Stimulated activated naive CD8-positive, alpha-beta T cell treated with anti-CD3 and anti-CD28 coated beads, Interleukin-15, Interleukin-2, amounts not matched to agents 100 U/mL and 50 U/mL, for 24 hours (primary cell): ENCODE measurements at places on chromosomes 3 and 15.
A peak's percentile ranks its signal among the peaks of the same experiment; 100 is the strongest.

DNA sequence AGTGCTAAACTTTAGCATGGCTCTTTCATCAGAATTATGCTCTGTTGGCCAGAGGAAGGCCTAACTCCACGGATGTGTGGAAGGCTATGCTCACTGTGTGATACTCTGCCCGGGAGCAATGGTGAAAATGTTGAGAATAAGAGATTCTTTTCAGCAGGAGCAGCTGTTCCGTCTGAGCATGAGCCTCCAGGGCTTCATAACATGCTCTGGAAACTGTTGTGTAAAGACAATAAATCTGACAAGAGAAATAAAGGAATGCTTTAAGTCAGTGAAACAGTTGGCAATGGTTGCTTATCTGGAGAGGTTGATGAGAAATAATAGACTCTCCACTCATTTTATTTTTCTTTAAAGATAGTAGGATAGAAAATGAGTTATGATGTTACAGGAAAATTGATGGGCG lies 269.8 kb downstream of the DIPK2A start:
- no peak for DNase-seq

- DNase-seq = no peak
Measured at GRCh38 chr15:31477851-31478701, 151.4 kb downstream of the KLF13 start.

DNA sequence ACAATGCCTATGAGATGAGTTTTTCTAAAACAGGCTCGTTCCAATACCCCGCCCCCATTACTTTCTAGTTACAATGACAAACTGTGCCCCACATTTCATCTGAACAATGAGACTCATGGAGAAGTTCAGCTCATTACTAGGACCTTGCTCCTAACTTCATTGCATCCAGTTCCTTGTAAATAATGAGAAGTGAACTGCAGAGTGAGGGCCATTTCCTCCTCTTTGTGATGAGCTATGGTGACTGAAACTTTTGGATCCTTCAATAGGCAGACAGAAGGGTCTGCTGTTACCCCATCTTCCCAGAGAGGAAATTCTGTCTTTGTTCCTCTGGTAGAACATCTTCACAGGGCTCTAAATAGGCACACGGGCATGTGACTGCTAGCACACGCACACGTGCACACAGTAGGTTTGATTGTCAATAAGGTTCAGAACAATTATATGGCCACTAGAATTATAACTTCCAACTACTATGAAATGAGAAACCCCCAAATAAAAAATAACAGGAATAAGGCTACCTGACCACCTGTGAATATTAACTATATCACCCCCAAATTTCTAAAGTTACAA lies 51.8 kb downstream of the SERP1 start:
- DNase-seq = no peak

DNA sequence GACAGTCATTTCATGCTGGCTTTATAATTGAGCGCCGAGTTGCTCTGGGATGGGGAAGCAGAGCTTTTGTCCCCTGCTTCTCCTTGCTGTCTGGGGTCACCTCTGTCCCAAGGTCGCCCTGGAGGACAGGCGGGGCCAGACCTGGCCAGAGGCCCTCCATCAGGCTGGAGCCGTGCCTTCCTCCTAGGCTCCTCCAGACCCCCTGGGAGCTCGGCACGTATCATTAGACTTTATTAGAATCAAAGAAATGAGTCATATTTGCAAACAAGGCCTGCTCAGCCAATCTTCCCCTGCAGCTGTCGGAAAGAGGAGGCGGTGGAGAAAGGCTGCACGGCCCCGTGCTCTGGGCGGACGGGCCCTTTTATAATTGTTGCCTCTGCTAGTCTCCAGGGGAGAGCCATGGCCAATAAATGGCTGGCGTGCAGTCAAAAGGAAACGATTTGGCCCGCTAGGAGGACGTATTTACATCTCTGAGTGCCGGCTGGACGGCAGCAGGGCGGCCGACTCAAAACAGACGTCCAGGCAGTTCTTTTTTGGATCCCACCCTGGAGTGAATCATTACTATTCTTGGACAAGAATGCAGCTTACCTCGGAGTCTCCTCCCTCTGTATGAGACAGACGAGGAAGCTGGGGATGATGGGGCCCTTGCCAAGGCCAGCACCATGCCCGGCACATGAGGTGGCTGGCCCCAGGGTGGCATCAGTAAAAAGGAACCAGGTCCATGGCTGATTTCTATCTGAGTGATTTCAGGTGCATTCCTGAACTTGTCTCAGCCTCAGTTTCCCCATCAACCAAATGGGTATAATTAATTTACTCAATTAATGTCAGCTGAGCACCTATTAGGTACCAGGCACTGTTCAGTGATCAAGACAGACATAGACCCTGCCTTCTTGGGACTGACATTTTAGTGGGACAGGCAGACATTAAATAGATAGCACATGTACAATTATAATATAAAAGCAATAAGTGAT lies 50.6 kb downstream of the SLC6A6 start:
- DNase-seq = no peak

- DNase-seq = no peak
Measured at GRCh38 chr15:62566248-62566647, 401.2 kb upstream of the C2CD4B start.

DNA sequence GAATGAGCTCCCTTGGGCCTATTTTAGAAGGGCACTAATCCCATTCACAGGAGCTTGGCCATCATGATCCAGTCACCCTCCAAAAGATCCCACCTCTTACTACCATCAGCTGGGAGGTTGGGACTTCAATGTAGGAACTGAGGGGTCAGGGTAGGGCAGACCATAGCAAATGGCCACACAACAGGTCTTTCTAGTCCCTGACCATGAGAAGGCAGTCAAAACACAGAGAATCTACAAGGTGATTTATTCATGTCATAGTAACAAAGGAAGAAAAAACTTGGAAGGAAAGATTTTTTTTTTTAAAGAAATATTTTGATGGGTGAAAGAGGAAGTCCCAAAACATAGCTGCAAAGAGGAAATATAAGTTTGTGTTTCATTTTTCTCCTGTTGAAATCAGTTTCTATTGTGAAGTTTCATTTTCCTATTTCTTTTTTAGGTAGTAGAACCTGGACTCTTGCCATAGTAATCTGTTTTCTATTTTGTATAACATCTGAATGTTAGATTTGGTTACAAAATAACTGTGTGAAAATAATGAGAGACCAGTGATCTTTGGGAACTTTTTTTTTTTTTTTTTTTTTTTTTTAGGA lies 23.5 kb upstream of the TNFSF10 start:
- no peak for DNase-seq

DNA sequence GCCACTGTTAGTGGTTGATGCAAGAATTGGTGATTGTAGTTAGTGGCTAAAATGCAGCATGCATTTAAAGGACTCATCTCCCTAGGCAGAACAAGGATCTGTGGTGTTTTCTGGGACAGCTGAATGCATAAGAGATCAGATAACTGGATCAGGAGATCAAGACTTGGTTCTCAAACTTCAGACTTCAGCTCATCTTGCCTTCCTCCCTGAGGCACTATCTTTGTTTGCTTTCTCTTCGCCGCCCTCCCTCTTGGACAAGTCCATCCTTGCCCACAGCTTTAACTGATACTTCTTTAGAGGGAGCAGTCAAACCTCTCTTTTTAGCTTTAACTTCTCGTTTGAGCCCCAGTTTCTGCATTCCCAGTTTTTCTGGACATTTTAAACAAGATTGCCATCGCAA lies 195.4 kb upstream of the TPRG1 start:
- DNase-seq = no peak

DNA sequence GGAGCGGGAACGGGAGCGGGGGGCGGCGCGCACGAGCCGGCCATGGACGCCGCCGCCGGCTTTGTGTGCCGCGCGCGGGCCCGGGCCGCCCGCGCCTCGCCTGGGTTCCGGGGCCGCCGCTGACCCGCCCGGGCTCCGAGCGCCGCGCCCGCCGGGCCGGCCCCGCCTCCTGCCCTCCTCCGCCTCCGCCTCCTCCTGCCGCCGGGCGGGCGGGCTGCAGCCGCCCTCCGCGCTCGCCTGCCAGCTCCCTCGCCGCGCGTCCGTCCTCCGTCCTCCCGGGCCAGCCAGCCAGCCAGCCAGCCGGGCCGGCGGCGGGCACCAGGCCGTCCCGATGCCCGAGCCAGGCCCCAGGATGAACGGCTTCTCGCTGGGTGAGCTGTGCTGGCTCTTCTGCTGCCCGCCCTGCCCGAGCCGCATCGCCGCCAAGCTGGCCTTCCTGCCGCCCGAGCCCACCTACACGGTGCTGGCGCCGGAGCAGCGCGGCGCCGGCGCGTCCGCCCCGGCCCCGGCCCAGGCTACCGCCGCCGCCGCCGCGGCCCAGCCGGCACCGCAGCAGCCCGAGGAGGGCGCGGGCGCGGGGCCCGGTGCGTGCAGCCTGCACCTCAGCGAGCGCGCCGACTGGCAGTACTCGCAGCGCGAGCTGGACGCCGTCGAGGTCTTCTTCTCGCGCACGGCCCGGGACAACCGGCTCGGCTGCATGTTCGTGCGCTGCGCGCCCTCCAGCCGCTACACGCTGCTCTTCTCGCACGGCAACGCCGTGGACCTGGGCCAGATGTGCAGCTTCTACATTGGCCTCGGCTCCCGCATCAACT lies at the start of gene ABHD17C:
TSS of gene ABHD17C (plus strand) at position 212 of the 812 bp plus-strand sequence. CDS start at position 332, 120 bp downstream.
- DNase-seq = peak; percentile 58
